Peyer's patch (tissue), 4 donors: ENCODE measurements at places on chromosomes 6 and 20. TPM values are rescaled to one million over a fixed set of nuclear protein-coding genes. Genes with fewer than 3 reads are reported as not detected.

EPPIN gene
- not detected for total RNA-seq

GRCh38 chr6:163825033-163825432 lies 410.5 kb downstream of the QKI start:
- no peak for DNase-seq

WFDC12 gene
- not detected for total RNA-seq

GRCh38 chr6:133542056-133542821 lies 301.1 kb downstream of the EYA4 start:
- DNase-seq = no peak

BPIFB4 gene
- total RNA-seq = not detected

DNA sequence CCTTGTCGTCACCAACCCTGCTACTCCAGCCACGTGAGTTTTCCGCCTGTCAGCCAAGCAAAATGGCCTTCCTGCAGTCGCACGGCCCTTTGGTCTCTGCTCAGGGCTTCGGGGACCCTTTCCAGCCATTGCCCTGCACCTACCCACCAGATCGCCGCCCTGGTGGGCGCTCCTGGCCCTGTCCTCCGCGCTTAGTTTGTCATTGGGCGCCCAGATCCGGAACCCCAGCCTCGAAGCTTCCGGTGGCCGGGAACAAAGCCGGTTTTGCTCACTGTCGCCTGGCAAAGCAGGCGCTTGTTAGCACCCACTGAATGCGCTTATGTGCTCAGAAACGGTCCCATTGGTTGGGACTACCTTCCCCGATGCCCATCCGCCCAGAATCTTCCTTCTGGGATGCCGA lies 536 bp downstream of the ZFP57 start:
- DNase-seq = no peak

DNA sequence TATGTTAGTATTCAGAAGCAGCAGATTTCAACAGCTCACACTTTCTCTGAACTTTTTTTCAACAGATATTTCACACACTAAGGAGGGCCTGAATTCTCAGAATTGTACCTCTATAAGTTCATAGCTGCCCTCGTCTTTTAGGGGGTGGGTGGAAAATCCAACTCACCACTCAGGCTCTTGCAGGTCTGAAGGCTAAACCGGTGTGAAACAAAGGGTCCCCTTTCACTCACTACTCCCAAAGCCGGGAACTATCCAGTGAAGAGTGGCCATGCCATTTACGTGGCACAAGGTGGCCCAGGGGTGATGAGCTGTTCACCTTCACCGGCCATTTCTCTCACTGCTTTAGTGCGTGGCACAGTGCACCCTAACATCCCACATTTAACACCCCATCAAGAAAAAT lies 24.2 kb downstream of the TBC1D7 start:
- DNase-seq = no peak

GRCh38 chr6:2719093-2719455 lies 31.6 kb downstream of the MYLK4 start:
- DNase-seq = no peak

GRCh38 chr6:56807326-56807988 lies 147.4 kb upstream of the BEND6 start:
- no peak for DNase-seq

DNA sequence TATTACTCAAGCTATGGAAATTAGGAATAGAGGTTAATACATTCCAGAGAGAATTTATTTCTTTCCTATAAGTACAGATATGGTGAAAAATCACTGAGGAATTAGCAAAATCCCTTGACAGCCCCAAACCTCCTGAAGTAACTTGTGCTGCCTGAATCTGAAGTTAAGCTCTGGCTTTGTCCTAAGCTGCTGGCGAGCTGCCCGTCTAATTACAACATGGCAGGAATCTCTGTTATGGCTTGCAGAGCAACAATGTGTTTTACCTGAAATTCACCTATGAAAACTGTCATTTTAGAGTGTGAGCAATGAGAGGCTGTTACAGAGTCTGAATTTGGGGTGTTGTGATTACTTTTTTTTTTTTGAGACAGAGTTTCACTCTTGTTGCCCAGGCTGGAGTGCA lies 22.5 kb upstream of the IYD start:
- DNase-seq = no peak

DNA sequence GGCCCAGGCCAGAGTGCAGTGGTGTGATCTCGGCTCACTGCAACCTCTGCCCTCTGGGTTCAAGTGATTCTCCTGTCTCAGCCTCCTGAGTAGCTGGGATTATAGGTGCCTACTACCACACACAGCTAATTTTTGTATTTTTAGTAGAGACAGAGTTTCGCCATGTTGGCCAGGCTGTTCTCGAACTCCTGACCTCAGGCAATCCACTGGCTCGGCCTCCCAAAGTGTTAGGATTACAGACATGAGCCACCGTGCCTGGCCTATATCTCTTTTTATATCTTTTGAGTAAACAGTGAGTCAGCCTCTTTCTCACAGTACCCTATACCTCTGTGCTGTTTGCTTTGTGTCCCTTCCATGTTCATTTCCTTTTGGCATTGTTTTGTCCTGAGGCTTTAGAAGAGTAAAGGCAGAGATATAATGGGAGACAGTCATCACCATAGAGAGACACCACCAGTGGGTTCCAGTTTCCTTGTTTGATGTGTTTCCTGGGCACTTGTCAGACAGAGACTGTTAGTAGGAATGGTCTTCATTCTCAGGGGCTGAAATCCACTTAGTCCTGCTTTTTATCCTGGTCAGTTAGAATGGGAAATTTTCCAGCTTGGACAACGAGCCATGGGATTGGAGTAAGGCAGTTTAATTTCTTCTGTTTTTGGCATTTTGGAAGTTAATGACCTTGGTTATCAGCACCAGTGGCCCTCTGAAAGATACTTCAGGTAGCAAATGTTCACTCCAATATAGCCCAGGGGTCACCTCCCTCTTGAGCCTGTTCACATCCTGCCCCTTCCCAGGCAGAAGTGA lies 32.2 kb upstream of the ASXL1 start:
- DNase-seq = peak; percentile 52

BTBD3 gene
- 42.4 TPM for total RNA-seq
